ENCODE measurements at places on chromosomes 1 and 21.

DNA sequence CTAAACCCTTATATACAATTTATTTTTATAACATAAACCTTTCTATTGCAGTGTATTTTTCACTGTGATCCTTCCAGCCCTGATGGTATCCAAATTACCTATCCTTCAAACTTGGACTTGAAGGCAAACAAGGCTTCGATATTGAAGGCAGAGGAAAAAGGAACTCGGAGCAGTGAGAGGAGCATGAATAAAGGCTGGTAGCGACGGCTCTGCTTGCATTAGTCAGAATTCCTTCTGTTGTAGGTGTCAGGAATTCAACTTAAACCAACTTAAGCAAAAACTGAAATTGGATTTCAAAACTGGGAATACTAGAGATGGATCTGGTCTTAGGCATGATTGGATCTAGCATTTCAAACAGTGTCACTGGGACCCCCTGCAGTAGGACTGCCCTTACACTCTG lies 17.8 kb upstream of the SSX2IP start:
- DNase-seq, result no peak

- no peak for DNase-seq
Measured at GRCh38 chr1:51570063-51570710, 46.7 kb upstream of the OSBPL9 start.

- no peak for DNase-seq
Measured at GRCh38 chr1:226629210-226629895, 80.8 kb downstream of the STUM start.

GRCh38 chr1:192489748-192490147 lies 85.8 kb upstream of the RGS1 start:
- no peak for DNase-seq

DNA sequence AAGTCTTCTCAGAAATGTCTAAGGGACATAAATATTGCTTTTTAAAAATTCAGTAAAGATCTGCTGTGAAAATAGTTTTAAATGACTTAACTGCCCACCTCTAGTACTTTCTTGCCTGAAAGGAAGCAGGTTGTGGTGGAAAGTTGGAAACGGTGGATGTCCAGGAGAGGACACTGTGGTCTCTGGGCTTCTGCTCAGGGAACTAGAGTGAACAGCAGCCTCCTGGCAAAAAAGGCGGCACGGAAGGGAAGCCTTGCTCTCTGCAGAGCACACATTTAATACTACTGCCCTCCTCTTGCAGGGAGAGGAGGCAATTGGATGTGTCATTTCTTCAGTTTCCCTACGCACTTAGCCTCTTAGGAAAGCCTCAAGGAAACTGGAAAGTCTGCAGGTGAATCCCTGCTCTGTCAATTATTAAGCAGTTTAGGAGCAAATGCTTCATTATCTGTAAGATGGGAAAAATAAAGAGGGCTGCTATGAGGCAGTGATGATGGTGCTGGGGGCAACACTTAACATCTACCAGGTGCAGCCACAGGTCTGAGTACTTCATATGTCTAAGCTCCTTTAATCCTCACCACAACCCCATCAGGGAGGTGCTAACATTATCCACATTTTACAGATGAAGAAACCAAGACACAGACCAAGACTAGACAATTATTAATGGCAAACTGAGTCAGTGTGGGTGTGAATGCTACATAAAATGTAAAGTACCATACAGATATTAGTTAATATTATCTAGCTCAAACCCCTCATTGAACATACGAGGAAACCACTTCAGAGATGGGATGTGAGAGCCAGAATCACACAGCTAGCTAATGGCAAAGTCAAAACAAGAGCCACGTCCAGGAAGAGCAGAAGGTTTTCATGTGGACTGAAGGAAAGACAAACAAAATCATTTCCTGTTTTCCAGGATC lies 108.9 kb upstream of the ADAR start:
- no peak for DNase-seq

GRCh38 chr1:46708121-46708520 lies 10.8 kb downstream of the EFCAB14 start:
- DNase-seq, result no peak

GRCh38 chr1:23168079-23168444 lies 594 bp downstream of the LUZP1 start:
- no peak for DNase-seq

DNA sequence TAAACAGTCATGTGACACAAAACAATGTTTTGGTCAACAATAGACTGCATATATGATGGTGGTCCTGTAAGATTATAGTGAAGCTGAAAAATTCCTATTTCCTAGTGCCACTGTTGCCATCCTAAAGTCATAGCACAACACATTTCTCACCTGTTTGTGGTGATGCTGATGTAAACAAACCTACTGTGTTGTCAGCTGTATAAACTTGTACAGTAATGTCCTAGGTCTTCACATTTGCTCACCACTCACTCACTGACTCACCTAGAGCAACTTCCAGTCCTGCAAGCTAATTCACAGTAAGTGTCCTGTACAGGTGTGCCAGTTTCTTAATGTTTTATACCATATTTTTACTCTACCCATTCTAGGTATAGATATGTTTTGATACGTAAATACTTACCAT lies 326.1 kb upstream of the USP24 start:
- DNase-seq, result no peak

GRCh38 chr1:206970446-206970845 lies at the start of gene FCAMR:
FCAMR (minus strand) TSS chr1:206970460; CDS start chr1:206970125, 335 bp downstream.
- DNase-seq, result no peak

DNA sequence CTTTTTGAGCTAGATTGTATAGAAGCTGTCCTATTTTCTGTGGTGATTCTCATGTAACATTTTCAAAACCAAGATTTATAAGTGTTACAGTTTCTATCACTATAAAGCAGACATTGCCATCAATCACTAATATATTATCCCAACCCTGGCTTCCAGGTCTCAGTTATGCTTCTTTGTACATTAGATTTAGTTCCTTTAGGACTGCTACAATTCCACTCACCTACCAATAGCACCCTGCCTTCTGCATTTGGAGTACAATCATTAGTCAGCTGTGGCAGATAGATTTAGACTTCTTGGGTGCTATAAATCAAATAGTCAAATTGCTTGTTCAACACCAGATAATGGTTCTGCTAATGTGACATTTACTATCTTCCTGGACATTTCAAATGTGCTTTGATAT lies 281.6 kb downstream of the BRINP3 start:
- no peak for DNase-seq

GRCh38 chr1:92858564-92859399 lies 26.9 kb downstream of the RPL5 start:
- no peak for DNase-seq

- DNase-seq, result no peak
Measured at GRCh38 chr1:91916811-91917460, 31.0 kb upstream of the TGFBR3 start.

- no peak for DNase-seq
Measured at GRCh38 chr1:237713916-237714315, 176.8 kb downstream of the ZP4 start.

DNA sequence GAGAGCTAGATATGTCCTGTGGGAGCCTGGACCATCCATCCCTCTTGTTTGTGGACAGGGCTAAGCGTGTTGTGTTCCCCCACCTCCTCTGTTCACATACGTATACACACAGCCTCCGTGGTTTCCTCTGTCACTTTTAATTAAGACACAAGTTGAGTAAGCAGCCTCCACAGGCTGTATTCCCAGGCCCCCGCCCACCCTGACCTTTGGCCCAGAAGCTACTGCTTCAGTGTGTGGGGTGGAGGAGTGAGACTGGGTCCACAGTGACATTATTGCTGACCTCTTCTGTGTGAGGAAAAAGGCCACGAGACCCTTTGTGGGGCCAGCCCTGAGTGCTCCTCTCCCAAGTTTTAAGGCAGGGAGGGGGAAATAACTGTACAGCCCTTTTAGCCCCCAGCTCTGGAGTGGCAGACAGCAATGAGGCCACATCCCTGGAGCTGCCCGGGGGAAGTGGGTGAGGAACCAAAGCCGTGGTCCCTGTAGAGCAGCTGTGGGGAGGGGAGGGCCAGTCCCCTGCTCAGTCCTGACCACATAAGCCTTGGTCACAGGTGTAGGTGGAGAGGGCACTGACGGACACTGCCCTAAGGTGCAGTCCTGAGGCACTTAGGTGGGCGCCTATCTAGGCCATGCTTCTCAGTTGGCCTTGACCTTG lies 4.4 kb downstream of the ELOVL1 start:
- DNase-seq, result no peak

- no peak for DNase-seq
Measured at GRCh38 chr1:35288761-35289160, 20.3 kb downstream of the ZMYM4 start.

GRCh38 chr1:174654560-174654959 lies 206.8 kb downstream of the GPR52 start:
- no peak for DNase-seq

- DNase-seq, result no peak
Measured at GRCh38 chr21:44834231-44834950, 16.5 kb upstream of the SUMO3 start.

- no peak for DNase-seq
Measured at GRCh38 chr21:25343774-25344545, 263.3 kb downstream of the MRPL39 start.

DNA sequence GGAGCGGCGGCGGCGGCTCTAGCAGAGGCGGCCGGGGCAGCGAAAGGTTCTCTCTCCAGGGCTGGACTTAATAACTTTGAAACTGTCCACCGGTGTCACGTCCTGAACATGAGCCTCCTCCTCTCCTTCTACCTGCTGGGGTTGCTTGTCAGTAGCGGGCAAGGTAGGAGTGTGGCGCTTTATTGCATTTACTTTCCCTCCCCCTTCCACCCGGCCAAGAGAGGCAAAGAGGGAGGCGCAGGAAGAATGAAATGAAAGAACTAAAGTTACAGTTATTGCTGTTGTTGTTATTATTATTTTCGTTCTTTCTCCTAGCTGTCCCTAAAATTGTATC lies 214 bp downstream of the NCAM2 start:
- DNase-seq, result no peak

DNA sequence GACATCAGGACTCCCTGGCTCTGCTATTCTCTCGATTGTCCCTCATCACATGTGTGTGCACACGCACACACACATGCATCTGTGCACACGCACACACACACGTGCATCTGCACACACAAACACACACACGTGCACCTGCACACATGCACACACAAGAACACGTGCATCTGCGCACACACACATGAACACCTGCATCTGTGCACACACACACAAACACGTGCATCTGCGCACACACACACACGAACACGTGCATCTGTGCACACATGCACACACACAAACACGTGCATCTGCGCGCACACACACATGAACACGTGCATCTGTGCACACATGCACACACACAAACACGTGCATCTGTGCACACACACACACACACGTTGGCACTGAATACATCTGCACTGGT lies 14.7 kb downstream of the S100A7A start:
- no peak for DNase-seq

DNA sequence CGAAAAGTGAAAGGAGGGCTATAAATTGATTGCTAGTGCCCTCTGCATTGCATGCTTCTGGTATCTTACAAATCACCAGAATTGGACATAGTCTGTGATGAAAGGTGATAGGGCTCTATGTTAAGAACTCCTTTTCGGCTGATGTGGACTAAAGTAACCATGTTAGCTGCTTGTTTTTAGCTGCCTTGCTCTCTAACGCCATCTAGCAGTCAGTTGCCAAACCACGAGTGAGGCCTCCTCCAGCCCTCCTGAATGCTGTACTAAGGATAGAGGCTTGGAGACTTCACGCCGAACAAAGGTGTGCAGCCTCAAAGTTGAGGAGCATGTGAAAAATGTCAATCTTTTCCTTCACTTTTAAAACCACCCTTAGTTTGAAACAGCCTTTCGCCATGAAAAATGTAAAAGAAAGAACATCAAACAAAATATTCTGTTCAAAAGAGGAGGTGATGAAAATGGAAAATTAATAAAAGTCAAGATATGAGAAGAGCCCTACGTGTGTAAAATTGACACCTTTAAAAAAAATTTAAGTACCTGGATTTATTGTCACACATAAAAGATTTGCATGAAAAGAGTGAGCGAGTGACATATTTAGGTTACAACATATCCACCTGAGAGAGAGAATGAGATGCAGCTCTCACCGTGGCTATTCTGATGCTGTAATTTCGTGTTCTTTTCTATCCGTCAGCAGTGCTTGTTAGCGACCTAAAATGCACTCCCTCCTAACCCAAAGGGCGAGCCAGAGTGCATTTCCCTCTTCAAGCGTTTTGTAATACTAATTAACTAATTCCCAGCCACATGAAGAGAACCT lies 8.1 kb downstream of the LRRC53 start:
- no peak for DNase-seq

Measured in stimulated activated CD8-positive, alpha-beta memory T cell treated with anti-CD3 and anti-CD28 coated beads, Interleukin-4, amount 100 ng/mL, for 4 hours (primary cell).